WTC11 (cell line): ENCODE measurements at places on chromosomes 12 and 14. TPM values are rescaled to one million over a fixed set of nuclear protein-coding genes. Genes with fewer than 3 reads are reported as not detected.

DNA sequence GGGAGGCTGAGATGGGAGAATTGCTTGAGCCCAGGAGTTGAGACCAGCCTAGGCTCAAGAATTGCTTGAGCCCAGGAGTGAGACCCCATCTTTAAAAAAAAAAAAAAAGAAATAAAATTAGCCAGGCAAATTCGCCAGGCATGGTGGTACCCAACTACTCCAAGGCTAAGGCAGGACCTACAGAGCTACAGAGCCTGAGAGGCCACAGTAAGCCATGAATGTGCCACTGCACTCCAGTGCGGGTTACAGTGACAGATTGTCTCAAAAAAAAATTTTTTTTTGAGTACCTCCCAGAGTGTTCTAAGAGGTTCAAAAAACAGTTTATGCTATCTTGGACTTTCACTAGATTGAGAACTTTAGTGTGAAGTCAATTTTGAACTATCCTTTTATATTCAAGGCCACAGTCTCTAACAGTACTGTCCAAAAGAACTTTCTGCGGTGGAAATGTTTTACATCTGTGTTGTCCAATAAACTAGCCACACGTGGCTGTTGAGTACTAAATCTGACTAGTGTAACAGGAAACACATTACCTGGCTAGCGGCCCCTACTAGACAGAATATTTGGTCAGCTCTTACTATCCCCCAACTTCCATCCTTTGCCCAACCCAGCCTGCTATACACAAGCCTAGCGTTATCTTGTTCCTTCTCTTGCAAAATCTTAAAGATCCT lies 2.4 kb downstream of the RPL36AL start:
- no peak for DNase-seq

GRCh38 chr12:50572760-50573159 lies 68.0 kb downstream of the DIP2B start:
- DNase-seq = no peak

The SLCO1B1 gene
- 0.25 to 0.52 TPM (median 0.37 TPM) in 3 replicates for total RNA-seq

DNA sequence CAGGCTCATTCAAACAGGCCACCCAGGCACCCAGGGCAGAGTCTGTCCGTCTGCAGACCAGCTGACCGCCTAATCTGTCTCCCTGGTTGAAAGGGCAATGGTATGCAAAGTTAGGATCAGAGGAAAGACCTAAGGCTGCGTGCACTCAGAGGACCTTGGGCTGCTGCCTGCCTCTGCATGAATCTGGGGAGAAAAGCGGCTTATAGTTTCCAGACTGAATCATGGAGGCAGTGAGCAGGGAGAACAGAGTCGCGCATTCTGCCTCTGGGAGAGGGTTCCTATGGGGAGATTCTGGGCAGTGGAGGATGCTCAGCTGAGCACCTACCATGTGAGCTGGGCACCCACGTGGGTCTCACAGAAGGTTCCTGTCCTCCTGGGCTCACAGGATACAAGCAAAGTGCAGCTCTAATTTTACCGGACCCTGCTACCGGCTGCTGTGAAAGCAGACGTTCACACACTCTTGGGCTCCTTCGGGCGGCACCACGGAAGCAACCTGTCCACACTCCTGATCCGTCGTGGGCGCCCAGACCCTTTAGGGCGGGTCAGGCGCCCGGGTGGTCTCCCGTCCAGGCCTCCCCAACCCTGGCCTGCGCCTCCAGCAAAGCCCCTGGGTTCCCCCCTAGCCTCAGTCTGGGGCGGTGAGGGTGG lies 772 bp downstream of the SCARB1 start:
- no peak for DNase-seq
